Tibial nerve (tissue), 4 donors: ENCODE measurements at places on chromosomes 1 and 21. TPM values are rescaled to one million over a fixed set of nuclear protein-coding genes. Genes with fewer than 3 reads are reported as not detected.

LUZP1 gene
- 16.7 TPM for total RNA-seq

GCSAML gene
- total RNA-seq: not detected

- DNase-seq: no peak
Measured at GRCh38 chr1:98196012-98196411, 275.2 kb upstream of the DPYD start.

DNA sequence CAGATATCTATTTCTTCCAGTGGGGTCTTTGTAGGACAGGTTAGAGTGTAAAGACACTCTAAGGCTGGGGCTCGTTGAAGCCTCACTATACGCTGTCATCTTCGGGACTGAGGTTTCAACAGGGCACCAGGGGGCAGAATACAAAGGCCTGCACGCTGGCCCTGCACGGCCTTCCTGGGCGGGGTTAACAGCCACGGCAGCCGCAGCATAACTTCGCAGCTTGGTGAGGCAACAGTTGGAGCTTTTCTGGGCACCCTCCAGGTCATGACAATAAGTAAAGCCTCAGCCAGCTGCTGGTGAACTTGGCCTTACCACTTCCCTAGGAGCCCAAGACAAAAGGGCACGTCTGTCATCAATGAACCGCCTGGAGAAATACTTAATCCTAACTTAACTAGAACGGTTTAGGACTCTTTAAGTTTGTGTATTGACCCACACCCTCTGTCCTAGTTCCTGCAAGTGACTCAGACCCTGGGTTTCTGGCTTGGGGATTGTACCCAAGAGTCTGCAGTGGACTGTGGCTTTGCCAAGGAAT, 2.3 kb upstream of the RUNX1 start:
- DNase-seq: peak; percentile 62

GRCh38 chr21:44724196-44724595, 12.8 kb upstream of the TSPEAR start:
- DNase-seq: no peak

GRCh38 chr1:53732409-53732808, 6.6 kb downstream of the GLIS1 start:
- no peak for DNase-seq

GRCh38 chr1:32733582-32734321, 31.2 kb upstream of the SYNC start:
- no peak for DNase-seq

GRCh38 chr1:68470388-68470970, 20.7 kb upstream of the RPE65 start:
- DNase-seq: no peak

DNA sequence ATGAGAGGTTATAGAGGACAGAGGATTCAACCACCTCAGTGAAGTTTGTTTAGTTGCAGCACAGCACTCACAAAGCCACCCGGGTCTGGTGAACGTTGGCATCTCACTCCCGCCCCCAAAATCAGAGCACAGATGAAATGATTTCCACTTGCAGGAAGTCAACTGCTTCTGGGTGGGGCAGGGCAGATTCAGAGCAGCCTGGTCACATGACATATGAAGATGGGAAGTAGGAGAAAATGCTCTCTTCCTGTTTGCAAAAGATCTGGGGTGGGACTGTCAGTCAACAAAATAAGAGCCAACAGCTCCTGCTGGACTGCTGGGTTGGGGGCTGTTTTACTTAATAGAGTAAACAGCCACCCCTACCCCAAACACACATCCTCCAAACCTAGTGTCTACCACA, 43.2 kb downstream of the LRRC71 start:
- peak; percentile 12 for DNase-seq

NHLH1 gene
- not detected for total RNA-seq

LCE2A gene
- total RNA-seq: not detected

DNA sequence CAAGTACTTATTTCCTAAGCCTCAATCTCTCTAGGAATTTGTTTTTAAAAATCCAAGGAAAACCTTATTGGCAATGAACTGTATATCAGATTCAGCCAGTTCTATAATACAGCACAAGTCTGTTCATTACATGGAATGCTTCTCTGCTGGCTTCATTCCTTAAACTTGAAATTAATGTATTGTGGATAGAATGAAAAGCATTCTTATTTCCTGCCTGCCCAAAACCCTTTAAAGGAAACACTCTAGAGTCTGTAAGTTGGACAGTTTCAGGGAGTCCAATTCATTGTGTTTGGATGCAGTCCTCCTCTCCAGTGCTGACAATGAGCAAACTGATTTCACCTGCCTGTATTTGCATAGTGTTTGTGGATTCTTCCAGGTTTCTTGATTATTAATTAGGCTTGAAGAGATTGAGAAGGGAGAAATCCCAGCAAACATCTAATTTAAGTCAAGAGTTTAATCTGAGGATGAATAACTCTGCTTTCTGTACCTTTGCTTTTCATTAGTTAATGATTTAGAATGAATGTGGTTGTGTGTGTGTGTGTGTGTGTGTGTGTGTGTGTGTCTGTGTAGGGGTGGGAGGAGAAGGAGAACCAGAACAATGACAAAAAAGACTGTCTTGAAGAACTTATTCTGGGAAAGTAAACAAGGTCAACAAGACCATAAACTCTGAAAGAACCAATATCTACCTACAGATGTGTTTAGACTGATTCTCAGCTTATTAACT, 61.2 kb downstream of the CACHD1 start:
- DNase-seq: no peak

DNA sequence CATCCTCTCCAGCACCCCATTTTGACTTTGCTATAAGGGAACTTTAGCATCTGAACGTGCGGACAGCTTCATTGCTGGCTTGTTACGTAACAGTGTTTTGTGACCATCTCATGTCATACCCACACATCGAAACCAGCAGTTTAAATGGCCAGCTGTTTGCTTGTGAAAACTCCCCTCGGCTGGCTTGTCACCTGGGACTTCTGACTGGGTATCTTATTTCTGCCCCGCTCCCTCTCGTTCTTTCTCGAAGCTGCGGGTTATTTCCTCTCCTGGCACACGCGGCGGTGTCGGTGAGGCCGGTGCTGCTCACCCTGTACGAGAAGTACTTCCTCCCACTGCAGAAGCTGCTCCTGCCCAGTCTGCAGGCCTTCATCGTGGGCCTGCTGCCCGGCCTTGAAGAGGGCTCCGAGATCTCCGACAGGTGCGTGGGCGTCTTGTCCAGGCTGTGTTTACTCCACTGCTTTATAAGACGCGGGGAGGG, 43.5 kb downstream of the DOP1B start:
- DNase-seq: no peak

GRCh38 chr1:215276582-215276981, 194.0 kb downstream of the KCNK2 start:
- no peak for DNase-seq

DNA sequence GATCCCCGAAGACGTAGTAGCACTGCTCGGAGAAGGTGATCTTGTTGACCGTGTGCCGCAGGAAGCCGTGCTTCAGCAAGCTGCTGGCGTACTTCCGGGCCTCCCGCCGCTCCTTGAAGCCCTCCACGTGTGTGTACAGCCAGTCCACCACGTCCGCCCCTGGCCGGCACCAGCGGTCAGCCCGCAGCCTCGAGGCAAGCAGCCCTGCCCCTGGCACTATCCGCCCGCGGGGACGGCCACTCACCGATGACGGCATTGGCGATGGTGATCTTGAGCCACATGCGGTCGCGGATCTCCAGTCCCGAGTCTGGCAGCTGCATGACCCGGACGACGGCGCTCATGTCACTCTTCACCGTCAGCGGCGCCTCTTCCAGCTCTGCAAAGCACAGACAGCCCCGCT, 7.2 kb downstream of the TAS1R3 start:
- no peak for DNase-seq

LCE1B gene
- total RNA-seq: not detected

GRCh38 chr1:57839067-57839466, 415.2 kb upstream of the DAB1 start:
- DNase-seq: no peak

GRCh38 chr1:212718499-212718898, 18.9 kb upstream of the BATF3 start:
- DNase-seq: no peak

GRCh38 chr1:220810179-220810653, 23.5 kb downstream of the MTARC1 start:
- DNase-seq: peak; percentile 81

AKR7A3 gene
- 3.3 TPM for total RNA-seq

OR6N1 gene
- not detected for total RNA-seq

DNA sequence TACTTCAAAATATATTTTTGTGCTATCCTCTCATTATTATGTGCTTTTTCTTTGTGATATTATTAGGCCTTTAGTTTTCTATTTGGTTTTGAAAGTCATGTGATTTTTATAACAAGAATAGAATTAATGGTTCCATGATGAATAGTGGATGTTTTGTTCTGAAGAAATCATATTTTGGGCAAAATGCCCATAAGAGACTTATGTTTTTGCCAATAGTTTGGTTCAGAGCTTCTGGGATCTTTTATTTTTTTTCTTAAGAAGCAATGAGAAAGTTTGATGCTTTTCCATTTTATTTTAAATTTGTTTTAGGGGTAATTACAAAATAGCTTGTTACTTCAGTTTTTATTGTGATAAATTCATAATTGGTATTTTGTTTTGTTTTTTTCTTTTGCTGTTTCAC, 49.8 kb downstream of the LYPLAL1 start:
- DNase-seq: no peak

LYPD8 gene
- not detected for total RNA-seq

CFHR5 gene
- total RNA-seq: not detected

- no peak for DNase-seq
Measured at GRCh38 chr1:241997401-241997998, 1.4 kb downstream of the MAP1LC3C start.

GRCh38 chr1:75707191-75707590, 17.3 kb upstream of the ACADM start:
- DNase-seq: no peak

GRCh38 chr1:41675401-41675800, 190.9 kb upstream of the EDN2 start:
- DNase-seq: no peak

DNA sequence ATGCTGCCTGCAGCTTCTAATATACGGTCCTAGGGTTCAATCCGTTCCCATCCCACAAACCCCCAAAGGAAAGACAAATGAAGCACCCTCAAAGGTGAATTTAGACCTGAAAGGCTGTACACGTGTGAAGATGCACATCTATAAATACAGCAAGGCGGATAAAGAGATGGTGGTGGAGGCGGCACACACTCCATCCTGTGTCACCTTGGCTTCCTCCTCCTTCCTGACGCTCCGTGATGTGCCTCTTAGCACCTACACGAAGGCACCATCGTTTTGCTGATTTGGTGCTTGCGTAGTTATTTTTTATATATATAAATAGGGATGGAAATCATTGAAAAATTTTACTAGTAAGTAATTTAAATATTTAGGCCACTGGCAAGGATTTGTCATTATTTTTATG, 359.4 kb downstream of the NPHP4 start:
- no peak for DNase-seq

GRCh38 chr1:6052543-6053205, 7.0 kb downstream of the KCNAB2 start:
- peak; percentile 74 for DNase-seq

TCHH gene
- total RNA-seq: under 0.01 TPM

DNA sequence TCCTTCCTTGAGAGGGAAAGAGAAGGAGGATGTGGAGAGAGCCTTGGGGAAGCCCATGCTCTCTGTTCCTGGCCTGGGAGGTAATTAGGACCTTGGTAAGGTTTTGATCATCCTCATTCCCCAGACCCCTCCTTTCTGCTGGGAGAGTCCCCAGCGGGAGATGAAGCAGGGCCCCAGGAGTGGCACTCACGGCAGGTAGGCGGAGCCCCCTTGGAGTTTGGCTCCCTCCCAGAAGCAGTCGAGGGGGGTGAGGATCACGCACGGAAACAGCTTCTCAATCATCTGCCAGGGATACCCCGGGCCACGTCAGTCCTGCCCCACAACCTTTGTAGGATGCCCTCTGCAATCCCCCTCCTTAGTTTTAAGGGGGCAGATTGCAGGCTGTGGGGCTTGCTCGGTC, 11.5 kb downstream of the PTCH2 start:
- no peak for DNase-seq

GNG4 gene
- 0.42 TPM for total RNA-seq

ZP4 gene
- not detected for total RNA-seq

DNA sequence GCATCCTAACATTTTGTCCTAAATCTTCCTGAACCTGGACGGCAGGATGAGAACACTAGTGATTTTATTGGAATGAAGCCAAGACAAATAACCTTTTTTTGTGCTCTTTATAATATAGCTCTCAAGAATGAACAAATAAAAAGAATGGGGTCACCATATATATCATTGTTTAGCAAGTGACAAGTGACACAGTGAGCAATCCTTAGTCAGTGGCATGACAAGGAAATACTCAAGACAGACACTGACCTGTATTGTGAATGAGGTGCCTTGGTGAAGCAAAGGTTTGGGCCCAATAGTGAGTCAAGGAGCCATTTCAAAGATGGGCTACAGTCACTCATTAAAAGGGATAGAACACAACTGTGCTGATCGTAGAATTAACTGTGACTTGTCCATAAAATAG, 35.7 kb downstream of the PTGFR start:
- no peak for DNase-seq

SYNC gene
- 20.5 TPM for total RNA-seq

DNA sequence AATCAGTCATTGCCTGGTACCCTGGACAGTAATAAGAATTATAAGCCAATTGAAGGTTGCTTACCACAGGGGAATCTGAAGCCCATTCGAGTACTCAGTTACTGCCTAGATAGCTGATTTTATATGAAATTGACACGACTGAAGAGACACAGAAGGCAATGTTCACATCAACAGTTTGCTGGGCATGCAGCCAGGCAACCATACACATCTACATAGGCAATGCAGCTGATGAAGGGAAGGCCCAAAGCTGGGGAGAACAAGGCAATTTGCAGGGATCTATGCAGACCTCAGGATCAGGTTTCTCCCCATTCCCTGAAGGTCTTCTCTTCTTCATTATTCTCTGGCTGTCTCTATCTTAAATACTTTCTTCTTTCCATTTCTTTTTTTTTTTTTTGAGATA, 448.7 kb downstream of the PTBP2 start:
- DNase-seq: no peak

CLDN14 gene
- not detected for total RNA-seq

GRCh38 chr21:37574316-37574715, 207.7 kb downstream of the DYRK1A start:
- no peak for DNase-seq

GNL2 gene
- 27.8 TPM for total RNA-seq

GRCh38 chr1:53592521-53592982, 133.4 kb downstream of the DMRTB1 start:
- DNase-seq: no peak

- no peak for DNase-seq
Measured at GRCh38 chr1:30974536-30974935, 66.0 kb upstream of the SDC3 start.
